ENCODE measurements at places on chromosomes 3 and 15.

GRCh38 chr15:83305704-83306291 lies 21.3 kb upstream of the BNC1 start:
- no peak for DNase-seq

DNA sequence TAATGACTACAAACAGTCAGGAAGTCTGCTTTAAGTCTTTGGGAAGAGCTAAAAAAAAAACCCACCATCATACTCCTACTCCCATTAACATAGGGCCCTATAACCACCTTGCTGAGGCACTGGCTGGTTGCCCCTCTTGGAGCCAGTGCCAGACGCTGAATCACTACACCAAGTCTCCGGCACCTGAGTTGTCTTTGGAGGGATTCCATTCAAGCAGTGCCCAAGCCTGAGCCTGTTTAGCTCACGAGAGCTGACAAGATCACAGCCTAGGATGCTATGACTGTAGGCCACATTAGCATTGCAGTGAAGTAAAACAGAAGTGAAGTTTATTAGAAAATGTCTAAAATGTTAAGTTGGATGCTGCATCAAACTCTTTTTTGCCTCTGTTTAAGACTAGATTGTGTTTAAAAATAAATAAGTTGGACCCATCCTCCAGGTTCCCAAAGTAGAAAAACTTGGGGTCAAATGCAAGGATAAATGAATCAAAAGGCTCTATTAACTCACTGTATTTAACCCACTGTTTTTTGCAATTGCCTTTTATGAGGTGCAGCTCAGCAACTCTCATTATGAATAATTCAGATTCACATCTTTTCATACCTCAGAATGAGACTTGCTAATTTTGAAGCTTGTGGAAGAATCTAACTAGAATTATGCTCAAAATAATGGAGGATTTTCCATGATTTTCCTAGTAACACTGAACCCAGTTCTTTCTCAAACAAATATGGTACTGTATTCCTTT lies 461.9 kb downstream of the FOXP1 start:
- no peak for DNase-seq

DNA sequence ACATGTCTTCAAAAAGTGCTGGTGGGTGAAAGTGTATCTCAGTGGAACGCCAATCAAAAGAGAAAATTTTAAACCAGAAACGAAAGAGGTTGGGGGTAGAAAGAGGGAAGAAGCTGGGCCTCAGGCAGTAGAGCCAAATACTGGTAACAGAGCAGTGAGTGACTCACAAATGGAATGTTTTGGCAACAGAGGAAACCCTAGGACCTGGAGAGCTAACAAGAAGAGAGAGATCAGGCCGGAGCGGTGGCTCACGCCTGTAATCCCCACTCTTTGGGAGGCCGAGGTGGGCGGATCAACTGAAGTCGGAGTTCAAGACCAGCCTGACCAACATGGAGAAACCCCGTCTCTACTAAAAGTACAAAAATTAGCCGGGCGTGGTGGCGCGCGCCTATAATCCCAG lies 450.8 kb upstream of the NAALADL2 start:
- no peak for DNase-seq

DNA sequence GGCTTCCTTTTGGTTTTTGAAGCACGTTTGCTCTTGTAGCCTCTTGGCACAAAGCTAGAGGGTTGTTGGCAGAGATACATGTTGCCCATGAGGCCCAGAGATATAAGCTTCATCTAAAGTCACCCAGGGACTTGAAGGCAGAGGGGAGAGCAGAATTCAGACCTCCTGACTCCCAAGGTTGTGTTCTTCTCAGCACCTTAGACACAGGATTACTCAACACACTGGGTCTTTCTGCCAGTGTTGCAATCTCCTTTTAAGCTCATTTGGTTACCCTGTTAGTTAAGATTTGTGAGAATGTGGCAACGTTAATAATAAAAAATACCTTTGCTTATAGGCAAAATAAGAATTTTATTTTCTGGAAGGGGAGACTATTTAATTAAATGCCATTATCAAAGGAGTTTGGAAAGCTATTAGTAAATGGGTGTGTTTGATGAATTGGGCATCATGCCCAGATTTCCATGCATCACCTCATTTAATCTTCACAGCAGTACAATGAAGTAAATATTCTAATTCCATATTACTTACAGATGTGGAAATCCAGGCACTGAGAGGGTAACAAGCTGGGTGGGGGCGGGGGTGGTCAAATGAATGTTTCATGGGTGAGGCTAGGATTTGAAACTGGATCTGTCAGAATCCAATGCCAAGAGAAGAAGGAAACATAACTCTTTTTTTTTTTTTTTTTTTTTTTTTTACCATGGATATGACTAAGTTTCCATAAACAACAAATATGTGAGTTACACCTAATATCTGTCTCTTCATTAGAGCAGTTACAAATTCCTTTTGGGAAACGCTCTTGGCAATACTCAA lies 183.3 kb downstream of the NR1D2 start:
- DNase-seq = no peak

- no peak for DNase-seq
Observed at GRCh38 chr3:115245438-115245837, 98.3 kb upstream of the ZBTB20 start.

DNA sequence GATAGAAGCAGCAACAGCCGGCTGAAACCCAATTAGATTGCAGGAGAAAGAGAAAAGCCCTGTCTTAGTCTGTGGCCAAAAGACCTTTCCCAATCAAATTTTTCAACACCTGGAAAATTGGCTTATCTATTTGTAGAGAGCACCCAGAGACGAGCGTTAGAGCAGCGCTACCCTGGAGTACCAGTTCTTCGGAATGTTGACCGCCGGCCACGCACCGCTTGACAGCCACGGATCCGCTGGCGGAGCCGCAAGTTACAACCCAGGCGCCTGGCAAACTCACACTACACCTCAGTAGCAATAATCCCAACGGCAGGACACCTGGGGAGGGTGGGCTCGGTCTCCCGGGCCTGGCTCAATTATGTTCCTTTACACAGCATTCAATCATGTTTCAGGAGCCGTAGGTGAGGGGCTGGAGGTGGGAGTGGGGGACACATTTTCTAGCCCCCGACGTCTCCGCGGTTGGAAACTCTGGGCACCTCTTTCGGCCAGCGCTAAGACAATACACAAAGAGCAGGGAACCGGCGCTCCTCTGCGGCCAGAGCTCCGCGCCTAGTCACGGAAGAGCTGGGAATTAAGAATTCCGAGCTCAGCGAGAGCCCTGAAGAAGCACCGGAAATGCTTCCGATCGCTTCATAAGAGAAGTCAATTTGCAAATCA lies 1.2 kb downstream of the MB21D2 start:
- no peak for DNase-seq

DNA sequence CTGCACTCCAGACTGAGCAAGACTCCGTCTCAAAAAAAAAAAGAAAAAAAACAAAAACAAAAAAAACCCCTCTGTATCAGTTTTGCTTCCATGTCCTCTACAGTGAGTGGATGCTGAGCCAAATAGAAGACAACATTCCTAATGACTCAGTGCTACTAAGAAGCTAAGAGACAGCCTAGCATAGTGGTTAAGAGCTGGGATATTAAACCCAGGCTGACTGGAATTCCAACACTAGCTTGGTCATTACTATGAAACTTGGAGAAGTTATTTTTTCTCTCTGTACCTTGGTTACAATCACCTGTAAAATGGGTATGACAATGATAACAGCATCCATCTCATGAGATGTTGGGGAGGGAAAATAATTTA lies 60.9 kb upstream of the PYGO1 start:
- DNase-seq = no peak

DNA sequence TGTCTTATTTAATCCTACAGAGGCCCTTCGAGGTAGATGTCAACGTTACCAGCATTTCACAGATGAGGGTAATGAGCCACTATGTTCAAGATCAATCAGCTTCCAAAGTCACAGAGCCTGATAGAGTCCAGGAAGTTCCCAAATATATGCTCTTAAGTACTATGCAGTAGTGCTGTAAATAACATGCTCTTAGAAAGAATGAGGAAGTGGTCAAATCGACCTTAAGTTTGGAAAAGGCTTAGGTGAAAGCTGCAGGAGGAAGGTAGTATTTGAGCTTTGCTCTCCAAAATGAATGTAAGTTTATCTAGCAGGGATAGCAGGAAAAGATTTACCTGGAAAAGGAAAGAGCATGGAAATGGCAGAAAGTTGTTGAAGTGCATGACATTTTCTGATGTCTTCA lies 234.0 kb downstream of the RBMS3 start:
- DNase-seq = no peak

DNA sequence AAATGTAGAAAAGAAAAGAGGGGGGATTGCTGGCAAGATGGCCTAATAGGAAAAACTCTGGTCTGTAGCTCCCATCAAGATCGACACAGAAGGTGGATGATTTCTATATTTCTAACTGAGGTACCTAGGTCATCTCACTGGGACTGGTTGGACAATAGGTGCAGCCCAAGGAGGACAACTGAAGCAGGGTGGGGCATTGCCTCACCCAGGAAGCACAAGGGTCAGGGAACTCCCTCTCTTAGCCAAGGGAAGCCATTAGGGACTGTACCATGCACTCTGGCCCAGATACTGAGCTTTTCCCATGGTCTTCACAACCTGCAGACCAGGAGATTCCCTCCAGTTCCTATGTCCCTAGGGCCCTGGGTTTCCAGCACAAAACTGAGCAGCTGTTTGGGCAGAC lies 22.6 kb upstream of the IGSF10 start:
- no peak for DNase-seq

- no peak for DNase-seq
Observed at GRCh38 chr15:62085740-62086139, 19.0 kb downstream of the C2CD4A start.

DNA sequence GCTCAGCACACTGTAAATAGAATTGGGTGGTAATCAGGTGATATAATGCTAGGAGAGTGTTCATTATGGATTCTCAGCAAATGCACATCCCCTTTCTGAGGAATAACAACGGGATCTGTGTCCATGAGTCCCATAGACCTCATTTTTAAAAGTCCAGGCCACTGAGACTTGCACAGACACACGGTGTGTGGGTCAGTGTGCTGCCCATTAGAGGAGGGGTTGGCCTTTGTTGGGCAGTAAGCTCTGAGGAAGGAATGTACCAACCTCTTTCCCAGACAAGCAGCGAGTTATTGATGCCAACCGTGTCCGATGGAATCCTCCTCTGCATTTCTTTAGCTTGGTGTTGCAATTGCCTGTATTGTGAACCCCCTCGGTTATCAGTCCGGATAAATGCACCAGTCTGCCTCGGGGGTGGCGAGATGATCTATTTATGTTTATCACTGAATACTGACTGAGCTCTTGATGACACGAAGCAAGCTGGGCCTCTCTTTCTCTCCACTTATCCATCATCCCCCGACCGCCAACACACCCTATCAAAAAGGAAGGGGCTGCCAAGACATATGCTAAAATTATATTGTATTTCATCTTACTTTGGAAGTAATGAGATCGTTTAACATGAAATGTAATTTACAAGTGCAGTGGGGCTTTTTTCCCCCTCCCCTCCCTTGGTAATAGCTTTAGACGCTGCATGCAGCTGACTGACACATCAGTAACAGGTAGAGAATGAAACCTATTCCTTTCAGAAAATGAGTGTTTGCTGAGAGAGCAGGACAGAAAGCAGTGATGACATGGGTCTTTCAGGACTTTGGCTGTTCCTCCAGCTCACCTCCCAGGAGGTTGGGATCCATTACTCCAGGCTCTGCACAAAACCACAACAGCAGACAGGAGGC lies 126.6 kb upstream of the ST8SIA2 start:
- DNase-seq = no peak

GRCh38 chr3:134640872-134641470 lies 9.9 kb downstream of the KY start:
- peak; percentile 9 for DNase-seq

DNA sequence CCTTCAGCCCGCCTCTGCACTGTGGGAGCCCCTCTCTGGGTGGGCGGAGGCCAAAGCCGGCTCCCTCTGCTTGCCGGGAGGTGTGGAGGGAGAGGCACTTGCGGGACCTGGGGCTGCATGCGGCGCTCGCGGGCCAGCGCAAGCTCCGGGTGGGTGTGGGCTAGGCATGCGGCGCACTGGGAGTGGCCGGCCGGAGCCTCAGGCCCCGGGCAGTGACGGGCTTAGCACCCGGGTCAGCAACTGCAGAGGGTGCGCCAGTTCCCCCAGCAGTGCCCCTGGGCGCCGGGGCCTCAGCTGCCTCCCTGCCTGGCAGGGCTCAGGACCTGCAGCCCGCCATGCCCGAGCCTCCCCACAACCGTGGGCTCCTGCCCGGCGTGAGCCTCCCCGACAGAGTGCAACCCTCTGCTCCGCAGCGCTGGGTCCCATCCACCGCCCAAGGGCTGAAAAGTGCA lies 98.9 kb upstream of the POU1F1 start:
- no peak for DNase-seq

DNA sequence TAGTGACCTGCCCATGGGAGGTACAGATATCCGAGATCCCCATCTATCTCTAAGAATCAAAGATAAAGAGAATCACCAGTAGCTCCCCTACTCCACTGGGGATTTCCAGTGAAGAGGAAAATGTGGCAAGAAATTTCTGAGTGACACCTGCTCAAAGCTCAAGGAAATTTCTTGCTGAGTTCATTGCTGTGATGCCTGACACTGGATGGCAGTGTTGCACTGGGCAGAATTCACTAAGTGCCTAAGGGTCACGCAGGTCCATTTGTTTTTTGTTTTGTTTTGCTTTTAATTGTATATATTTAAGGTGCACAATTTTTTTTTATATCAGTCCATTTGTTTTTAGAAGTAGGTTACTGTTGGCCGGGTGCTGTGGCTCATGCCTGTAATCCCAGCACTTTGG lies 109.5 kb upstream of the KCNAB1 start:
- DNase-seq = peak; percentile 25

DNA sequence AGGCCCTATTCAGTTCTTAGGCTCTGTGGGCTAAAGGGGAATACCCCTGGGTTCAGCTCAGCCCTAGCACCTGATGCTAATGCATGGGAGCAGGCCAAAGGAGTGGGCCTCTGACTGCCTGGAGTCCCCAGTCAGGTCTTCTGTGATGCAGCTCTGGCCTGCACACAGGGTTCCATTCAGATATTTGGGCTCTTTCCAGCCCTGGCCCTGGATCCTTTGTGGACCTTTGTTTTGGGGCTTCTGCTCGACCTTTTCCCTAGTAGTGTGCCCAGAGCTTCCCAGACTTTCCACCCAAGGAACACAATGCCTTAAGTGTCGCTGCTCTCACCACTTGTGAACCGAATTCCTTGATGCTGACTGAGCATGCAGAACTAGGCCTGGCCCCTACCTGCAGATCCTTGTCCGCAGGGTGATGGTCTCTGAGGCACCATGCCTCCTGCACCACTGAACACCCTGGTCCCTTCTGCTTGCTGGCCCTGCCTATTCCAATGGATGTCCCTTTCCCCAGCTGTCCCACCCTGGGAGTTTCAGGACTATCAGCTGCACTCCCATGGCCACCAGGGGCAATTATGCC lies 5.1 kb downstream of the SEC13 start:
- DNase-seq = no peak
